Activated CD4-positive, alpha-beta memory T cell treated with anti-CD3 and anti-CD28 coated beads for 36 hours (primary cell): ENCODE measurements at places on chromosomes 2 and 18. TPM values are rescaled to one million over a fixed set of nuclear protein-coding genes. Genes with fewer than 3 reads are reported as not detected.
A peak's percentile ranks its signal among the peaks of the same experiment; 100 is the strongest.

- no peaks in the 10 kb centered on the region for H3K36me3 ChIP-seq
- H3K4me1 ChIP-seq: no peaks in the 10 kb centered on the region
- H3K27me3 ChIP-seq: no peaks in the 10 kb centered on the region
- no peak for DNase-seq
- no peak overlapping the region for H3K4me3 ChIP-seq
- H3K27ac ChIP-seq: no peak overlapping the region
Observed at GRCh38 chr18:42883169-42883568, 232.3 kb downstream of the RIT2 start.

DNA sequence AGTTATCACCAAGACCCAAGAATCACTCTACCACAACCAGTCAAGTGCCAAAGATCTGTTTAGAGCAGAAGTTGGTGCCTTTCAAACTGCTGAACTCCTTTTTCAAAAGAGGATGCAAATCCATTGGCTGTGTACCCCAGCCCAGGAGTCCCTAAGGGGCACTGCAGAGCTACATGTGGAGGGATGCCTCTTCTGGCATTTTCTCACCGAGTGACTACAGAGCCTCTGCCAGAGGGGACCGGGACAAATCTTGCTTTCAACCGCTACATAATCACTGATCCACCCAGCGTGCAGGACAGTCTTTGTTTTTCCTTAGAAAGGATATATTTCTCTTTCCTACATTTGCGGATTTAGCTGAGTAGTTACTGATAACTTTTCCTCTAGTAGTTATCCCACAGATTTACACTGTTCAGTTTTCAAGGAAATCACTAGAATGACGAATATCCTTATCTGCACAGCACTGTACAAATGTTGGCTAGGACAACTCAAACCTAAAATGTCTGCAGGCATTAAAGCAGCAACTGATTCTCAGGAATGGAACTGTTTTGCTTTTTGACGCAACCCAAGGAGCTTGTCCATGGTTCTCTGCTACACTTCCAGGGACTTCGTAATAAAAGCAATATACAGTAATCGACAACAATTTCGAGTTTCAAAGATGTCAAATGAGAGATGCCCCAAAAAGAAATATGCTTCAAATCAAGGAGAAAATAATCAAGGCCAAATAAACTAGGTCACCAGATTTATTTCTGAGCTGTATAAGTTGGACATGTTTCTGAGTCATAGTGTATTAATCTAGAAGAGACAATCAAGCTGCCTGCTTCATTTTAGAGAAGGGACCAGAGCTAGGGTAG lies 24.1 kb downstream of the EPB41L3 start:
- H3K27ac ChIP-seq: no peak overlapping the region
- DNase-seq: no peak
- no peaks in the 10 kb centered on the region for H3K36me3 ChIP-seq
- no peaks in the 10 kb centered on the region for H3K4me1 ChIP-seq
- H3K4me3 ChIP-seq: no peak overlapping the region

GRCh38 chr2:15990151-15991101 lies 50.1 kb downstream of the MYCN start:
- H3K4me1 ChIP-seq: no peaks in the 10 kb centered on the region
- no peak for DNase-seq
- no peak overlapping the region for H3K27ac ChIP-seq
- H3K36me3 ChIP-seq: no peaks in the 10 kb centered on the region
- H3K4me3 ChIP-seq: no peak overlapping the region

GRCh38 chr18:73316513-73316912 lies 448.7 kb upstream of the NETO1 start:
- no peak overlapping the region for H3K4me3 ChIP-seq
- no peak overlapping the region for H3K27ac ChIP-seq
- H3K27me3 ChIP-seq: no peaks in the 10 kb centered on the region
- H3K4me1 ChIP-seq: no peaks in the 10 kb centered on the region
- no peaks in the 10 kb centered on the region for H3K36me3 ChIP-seq
- no peak for DNase-seq

- no peak overlapping the region for H3K4me3 ChIP-seq
- H3K27me3 ChIP-seq: no peaks in the 10 kb centered on the region
- H3K27ac ChIP-seq: no peak overlapping the region
- H3K36me3 ChIP-seq: no peaks in the 10 kb centered on the region
Observed at GRCh38 chr18:43876748-43877147, 599.5 kb upstream of the SYT4 start.

DNA sequence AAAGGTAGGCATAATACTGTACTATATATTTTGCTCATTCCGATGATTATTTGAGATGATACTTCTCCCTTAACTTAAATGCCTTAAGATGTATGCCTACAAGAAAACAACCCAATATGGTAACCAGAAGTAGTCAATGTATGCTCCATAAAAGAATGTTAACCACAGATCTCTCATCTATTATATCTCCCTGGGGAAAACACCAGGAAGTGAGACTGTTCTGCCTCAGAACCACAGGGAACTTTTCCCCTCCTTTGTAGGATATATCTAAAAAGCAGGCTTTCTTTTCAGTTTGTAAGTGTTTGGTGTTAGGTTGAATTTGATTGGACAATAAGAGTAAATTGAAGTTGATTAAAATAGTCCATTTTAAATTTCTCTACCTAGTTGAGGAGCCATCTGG lies 1160.5 kb upstream of the NXPH2 start:
- no peaks in the 10 kb centered on the region for H3K36me3 ChIP-seq
- H3K4me1 ChIP-seq: no peaks in the 10 kb centered on the region
- H3K27ac ChIP-seq: no peak overlapping the region
- no peaks in the 10 kb centered on the region for H3K27me3 ChIP-seq

DNA sequence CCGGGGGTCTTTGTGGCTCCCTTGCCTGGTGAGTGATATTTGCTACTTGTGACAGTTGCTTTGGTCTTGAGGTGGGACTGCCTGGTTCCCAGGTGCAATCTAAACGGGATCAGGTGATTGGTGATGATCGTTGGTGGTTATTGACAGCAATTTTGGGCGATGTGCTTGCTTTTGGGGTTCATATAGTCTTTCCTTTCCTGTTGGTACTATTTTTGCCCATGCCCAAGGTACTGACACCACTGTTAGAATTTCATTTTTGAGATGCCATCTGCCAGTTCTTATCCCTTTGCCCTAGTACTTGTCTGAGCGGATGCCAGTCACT lies 573 bp downstream of the WDR7 start:
- H3K27ac ChIP-seq: peak overlapping the region; percentile 92
- no peak for DNase-seq
- H3K4me3 ChIP-seq: peak overlapping the region; percentile 90
- no peaks in the 10 kb centered on the region for H3K27me3 ChIP-seq
- H3K36me3 ChIP-seq: peaks cover 3% of the 10 kb centered on the region
- peaks cover 49% of the 10 kb centered on the region for H3K4me1 ChIP-seq

DNA sequence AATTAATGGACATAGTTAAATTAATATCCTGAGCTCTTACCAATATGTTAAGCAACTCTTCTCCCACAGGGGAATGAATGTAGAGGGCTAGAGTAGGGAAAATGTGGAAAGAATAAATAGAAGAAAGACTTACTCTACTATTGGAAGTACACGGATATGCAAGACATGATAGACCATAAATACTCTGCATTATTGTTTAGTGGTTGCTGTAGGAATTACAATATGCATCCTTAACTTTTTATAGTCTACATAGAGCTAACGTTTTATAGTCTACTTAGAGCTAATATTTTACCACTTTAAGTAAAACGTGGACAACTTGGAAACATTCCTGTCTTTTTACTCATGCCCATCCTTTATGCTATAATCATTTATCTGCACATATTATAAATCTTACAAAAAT lies 163.8 kb upstream of the GALNT5 start:
- no peak for DNase-seq
- H3K36me3 ChIP-seq: no peaks in the 10 kb centered on the region
- no peaks in the 10 kb centered on the region for H3K4me1 ChIP-seq
- no peak overlapping the region for H3K27ac ChIP-seq

- H3K4me3 ChIP-seq: peak overlapping the region; percentile 81
- peaks cover 44% of the 10 kb centered on the region for H3K4me1 ChIP-seq
- DNase-seq: no peak
- H3K27me3 ChIP-seq: peaks cover 22% of the 10 kb centered on the region
- peaks cover 2% of the 10 kb centered on the region for H3K36me3 ChIP-seq
Observed at GRCh38 chr2:221571551-221572218, 419 bp downstream of the EPHA4 start.

IL37 gene
- not detected for total RNA-seq
